Activated naive CD8-positive, alpha-beta T cell treated with anti-CD3 and anti-CD28 coated beads, Interleukin-2, amount 10 ng/mL, durations not matched to agents 7 days and 5 days (primary cell): ENCODE measurements at places on chromosomes 3 and 15. TPM values are rescaled to one million over a fixed set of nuclear protein-coding genes. Genes with fewer than 3 reads are reported as not detected.

- H3K4me1 ChIP-seq = no peaks in the 10 kb centered on the region
- H3K36me3 ChIP-seq = no peaks in the 10 kb centered on the region
- DNase-seq = no peak
Observed at GRCh38 chr3:65048151-65048550, 360.4 kb upstream of the ADAMTS9 start.

DNA sequence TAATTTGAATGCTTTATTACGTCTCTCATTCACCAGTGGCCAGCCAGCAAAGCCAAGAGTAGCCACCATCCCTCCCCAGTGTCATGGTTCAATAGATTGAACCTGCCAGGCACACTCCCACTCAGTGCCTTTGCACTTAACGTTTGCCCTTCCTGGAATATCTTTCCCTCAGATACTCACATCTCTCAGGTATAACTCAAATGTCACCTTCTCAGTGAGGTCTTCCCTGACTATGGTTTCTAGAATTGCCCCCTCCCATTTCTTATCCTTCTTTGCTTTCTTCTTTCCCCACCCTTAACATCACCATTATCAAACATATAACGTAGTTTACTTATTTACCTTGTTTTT is 293.8 kb downstream of the LRTM1 start:
- no peaks in the 10 kb centered on the region for H3K4me1 ChIP-seq
- H3K27ac ChIP-seq = no peak overlapping the region
- DNase-seq = no peak
- H3K4me3 ChIP-seq = no peak overlapping the region

DNA sequence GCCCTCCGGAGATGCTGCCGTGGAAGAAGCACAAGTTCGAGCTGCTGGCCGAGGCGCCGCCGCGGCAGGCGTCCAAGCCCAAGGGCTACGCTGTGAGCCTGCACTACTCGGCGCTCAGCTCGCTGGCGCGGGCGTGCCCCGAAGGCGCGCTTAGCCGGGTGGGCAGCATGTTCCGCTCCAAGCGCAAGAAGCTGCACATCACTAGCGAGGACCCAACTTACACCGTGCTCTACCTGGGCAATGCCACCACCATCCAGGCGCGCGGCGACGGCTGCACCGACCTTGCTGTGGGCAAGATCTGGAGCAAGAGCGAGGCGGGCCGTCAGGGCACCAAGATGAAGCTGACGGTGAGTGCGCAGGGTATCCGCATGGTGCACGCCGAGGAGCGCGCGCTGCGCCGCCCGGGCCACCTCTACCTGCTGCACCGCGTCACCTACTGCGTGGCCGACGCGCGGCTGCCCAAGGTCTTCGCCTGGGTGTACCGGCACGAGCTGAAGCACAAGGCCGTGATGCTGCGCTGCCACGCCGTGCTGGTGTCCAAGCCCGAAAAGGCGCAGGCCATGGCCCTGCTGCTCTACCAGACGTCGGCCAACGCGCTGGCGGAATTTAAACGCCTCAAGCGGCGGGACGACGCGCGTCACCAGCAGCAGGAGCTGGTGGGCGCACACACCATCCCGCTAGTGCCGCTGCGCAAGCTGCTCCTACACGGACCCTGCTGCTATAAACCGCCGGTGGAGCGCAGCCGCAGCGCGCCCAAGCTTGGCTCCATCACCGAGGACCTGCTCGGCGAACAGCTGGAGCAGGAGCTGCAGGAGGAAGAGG is 1.3 kb downstream of the FAM43A start:
- H3K4me1 ChIP-seq = peaks cover 41% of the 10 kb centered on the region
- peaks cover 35% of the 10 kb centered on the region for H3K27me3 ChIP-seq
- no peaks in the 10 kb centered on the region for H3K36me3 ChIP-seq

GRCh38 chr3:53803124-53803815 is 42.9 kb downstream of the CHDH start:
- H3K36me3 ChIP-seq = no peaks in the 10 kb centered on the region
- DNase-seq = no peak
- no peak overlapping the region for H3K27ac ChIP-seq
- no peak overlapping the region for H3K4me3 ChIP-seq
- no peaks in the 10 kb centered on the region for H3K27me3 ChIP-seq

DNA sequence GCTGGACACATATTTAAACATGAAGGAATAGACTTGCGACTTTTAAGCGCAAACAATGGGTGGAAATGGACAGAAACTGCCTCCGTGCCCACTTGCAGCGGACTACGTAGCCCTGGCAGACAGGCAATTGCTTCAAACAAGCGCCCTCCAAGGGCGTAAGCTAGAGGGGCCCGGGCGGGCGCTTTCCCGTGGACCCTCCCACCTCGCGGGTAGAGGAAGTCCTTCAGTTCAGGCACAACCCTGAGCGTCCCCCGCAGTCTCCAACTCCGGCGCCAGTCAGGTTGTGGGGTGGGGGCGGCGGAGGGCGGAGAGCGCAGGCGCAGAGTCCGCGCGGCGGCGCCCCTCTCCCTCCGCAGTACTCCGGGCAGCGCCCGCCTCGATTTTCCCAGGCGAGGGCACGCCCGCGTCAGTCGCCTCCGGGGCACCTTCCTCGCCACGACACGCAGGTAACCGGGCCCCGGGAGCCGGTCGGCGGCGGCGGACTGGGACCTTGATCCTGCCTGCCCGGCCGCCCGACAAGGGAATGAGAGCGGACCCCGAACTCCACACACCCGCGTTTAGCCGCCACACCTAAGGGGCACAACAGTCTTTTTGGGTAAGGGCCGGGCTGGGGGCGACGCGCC is at the start of gene SLC35G2:
SLC35G2 (plus strand) TSS at position 358 of the 623 bp plus-strand sequence. CDS start 35,335 bp downstream, outside the sequence.
- no peak within 1 kb of the TSS for H3K27ac ChIP-seq
- H3K27me3 ChIP-seq = peaks cover 35% of the 10 kb centered on the region
- peak within 1 kb of the TSS; percentile 82 for H3K4me3 ChIP-seq
- no peaks in the 10 kb centered on the region for H3K36me3 ChIP-seq
- H3K4me1 ChIP-seq = peaks cover 19% of the 10 kb centered on the region

GRCh38 chr3:146067048-146067447 is 93.9 kb downstream of the PLOD2 start:
- no peaks in the 10 kb centered on the region for H3K36me3 ChIP-seq
- H3K27ac ChIP-seq = no peak overlapping the region
- no peak overlapping the region for H3K4me3 ChIP-seq
- no peak for DNase-seq
- H3K4me1 ChIP-seq = no peaks in the 10 kb centered on the region
- no peaks in the 10 kb centered on the region for H3K27me3 ChIP-seq

- peak overlapping the region; percentile 80 for H3K4me3 ChIP-seq
- H3K27me3 ChIP-seq = peaks cover 4% of the 10 kb centered on the region
- peak; percentile 69 for DNase-seq
- no peaks in the 10 kb centered on the region for H3K36me3 ChIP-seq
Observed at GRCh38 chr3:183116025-183116614, 16.8 kb upstream of the MCCC1 start.

DNA sequence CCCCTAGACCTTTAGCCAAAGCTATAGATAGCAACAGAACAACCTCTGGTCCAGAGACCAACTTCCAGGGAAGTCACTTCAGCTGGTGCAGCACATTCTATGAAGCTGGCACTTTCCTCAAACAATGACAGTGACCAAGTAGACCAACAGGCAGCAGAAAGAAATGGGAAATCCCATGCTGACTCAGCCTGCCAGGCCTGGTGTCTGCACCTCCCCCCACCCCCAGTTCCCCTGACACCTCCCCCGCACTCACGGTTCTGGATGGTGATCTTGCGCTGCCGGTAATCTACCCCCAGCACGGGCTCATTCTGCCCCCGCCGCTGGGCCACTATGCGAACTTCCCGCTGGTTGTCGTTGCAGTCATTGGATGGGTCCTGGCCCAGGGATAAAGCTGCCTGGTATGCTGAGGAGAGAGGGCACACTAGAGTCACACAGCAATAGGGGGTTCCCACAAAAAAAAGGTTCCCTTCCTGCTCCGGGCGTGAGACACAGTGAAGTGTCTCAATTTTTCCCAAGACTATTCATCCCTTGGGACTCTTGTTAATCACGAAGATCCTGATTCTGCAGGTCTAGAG is 17.0 kb downstream of the ILDR1 start:
- H3K36me3 ChIP-seq = no peaks in the 10 kb centered on the region
- H3K27ac ChIP-seq = no peak overlapping the region
- H3K4me3 ChIP-seq = no peak overlapping the region
- H3K4me1 ChIP-seq = no peaks in the 10 kb centered on the region

DNA sequence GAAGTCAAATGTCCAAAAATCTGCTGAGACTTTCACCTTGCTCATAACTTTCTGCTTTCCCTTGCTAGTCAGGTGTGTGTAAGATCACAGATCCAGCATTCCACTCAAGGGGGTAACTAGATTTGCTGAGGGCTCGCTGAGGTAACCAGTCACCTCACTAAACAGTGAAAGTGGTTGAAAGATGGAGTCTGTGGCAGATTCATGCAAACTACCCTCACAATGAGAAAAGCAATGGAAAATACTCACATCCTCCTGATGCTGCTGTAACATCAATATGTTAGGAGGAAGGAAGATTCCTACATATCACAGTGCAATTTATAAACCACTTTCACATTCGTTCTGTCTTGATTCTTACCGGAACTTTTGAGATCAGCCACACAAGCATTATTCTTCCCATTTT is 174.3 kb upstream of the BCL6 start:
- H3K27me3 ChIP-seq = no peaks in the 10 kb centered on the region
- H3K36me3 ChIP-seq = peaks cover 18% of the 10 kb centered on the region
- DNase-seq = no peak
- H3K4me3 ChIP-seq = peak overlapping the region; percentile 73
- peaks cover 54% of the 10 kb centered on the region for H3K4me1 ChIP-seq

- no peak for DNase-seq
- H3K27ac ChIP-seq = no peak within 1 kb of the TSS
- no peaks in the 10 kb centered on the region for H3K36me3 ChIP-seq
- peaks cover 24% of the 10 kb centered on the region for H3K27me3 ChIP-seq
- no peak within 1 kb of the TSS for H3K4me3 ChIP-seq
Observed at GRCh38 chr3:156120528-156121251, at the start of gene KCNAB1. Gene KCNAB1, plus strand, starts transcription at chr3:156120578.

GRCh38 chr3:4408958-4409357 is 58.1 kb downstream of the SUMF1 start:
- peaks cover 29% of the 10 kb centered on the region for H3K4me1 ChIP-seq
- peak overlapping the region; percentile 69 for H3K4me3 ChIP-seq
- H3K36me3 ChIP-seq = peaks cover 36% of the 10 kb centered on the region
- no peak for DNase-seq
- H3K27me3 ChIP-seq = no peaks in the 10 kb centered on the region
- peak overlapping the region; percentile 90 for H3K27ac ChIP-seq

DNA sequence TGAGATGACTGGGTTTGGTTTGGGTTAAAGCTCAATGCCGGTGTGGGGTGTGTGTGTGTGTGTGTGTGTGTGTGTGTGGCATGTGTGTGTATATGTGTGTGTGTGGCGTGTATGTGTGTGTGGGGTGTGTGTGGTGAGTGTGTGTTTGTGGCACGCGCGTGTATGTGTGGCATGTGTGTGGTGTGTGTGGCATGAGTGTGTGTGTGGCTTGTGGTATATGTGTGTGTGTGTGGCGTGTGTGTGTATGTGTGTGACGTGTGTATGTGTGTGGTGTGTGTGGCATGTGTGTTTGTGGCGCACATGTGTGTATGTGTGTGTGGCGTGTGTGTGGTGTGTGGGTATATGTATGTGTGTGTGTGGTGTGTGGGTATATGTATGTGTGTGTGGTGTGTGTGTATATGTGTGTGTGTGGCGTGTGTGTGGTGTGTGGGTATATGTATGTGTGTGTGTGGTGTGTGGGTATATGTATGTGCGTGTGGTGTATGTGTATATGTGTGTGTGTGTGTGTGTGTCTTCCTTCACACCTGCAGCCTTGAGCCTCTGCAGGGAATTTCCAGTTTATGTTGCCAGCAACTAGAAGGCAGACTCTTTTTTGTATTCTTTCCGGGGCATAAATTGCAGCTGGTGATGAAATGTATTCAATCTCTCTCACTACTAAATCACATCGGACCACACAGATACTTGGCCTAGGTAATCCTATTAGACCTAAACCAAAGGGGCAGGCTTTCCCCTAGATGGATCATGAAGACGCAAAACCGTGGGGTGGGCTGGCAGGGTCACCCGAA is 34.8 kb downstream of the CHRD start:
- H3K4me3 ChIP-seq = no peak overlapping the region
- H3K36me3 ChIP-seq = no peaks in the 10 kb centered on the region
- H3K27ac ChIP-seq = no peak overlapping the region
- peaks cover 2% of the 10 kb centered on the region for H3K4me1 ChIP-seq
- peaks cover 3% of the 10 kb centered on the region for H3K27me3 ChIP-seq

DNA sequence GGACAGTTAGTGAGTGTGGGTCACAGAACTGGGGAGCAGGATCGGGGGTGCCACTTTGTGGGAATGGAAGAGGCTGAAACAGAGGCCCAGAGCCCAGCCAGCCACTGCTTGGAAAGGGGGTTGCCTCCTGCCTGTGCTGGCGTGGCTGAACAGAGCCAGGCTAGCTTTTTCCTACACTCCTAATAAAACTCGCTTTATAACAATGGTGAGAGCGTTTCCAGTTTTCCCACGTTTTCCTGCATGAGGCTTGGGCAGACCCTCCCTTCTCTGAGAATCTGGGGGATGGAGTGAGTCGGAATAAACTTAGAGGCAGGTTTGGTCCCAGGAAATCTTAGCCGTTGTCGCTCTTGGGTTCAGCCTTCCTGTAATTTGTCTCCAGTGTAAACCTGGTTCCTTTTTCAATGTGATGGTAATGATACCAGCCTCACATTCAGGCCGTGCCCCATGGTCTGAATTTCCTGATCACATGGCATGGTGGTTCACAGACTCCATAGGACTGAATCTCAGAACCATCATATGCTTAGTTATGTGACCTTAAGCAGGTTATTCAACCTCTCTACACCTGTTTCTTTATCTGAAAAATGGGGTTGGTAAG is 6.5 kb upstream of the FGD5 start:
- H3K4me1 ChIP-seq = no peaks in the 10 kb centered on the region
- H3K4me3 ChIP-seq = no peak overlapping the region
- DNase-seq = no peak
- H3K27me3 ChIP-seq = peaks cover 75% of the 10 kb centered on the region
- H3K27ac ChIP-seq = no peak overlapping the region

GRCh38 chr3:104717828-104718196 is 648.9 kb upstream of the ALCAM start:
- DNase-seq = no peak
- H3K36me3 ChIP-seq = no peaks in the 10 kb centered on the region
- no peak overlapping the region for H3K4me3 ChIP-seq

DNA sequence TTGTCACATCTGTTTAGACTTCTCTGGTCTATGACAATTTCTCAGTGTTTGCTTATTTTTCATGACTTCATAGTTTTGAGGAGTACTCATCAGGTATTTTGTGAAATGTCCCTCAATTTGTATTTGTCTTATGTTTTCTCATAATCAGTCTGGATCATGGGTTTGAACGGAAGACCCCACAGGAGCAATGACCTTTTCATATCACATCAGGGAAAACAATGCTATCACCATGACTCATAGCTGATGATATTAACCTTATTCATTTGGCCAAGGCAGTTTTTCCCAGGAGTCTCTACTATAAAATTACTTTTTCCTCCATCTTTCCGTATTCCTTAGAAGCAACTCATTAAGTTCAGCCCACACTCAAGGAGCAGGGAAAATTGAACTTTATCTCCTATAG is 32.7 kb downstream of the AADACL2 start:
- no peaks in the 10 kb centered on the region for H3K36me3 ChIP-seq
- no peaks in the 10 kb centered on the region for H3K27me3 ChIP-seq
- no peak overlapping the region for H3K27ac ChIP-seq
- no peak for DNase-seq

GRCh38 chr15:78628227-78628626 is 7.4 kb upstream of the CHRNA3 start:
- no peak overlapping the region for H3K4me3 ChIP-seq
- H3K27ac ChIP-seq = no peak overlapping the region
- no peaks in the 10 kb centered on the region for H3K4me1 ChIP-seq
- no peak for DNase-seq
- H3K27me3 ChIP-seq = peaks cover 20% of the 10 kb centered on the region

The GREM1 gene
- total RNA-seq = not detected

The SHC4 gene
- total RNA-seq = 0.23 TPM

The KBTBD12 gene
- not detected for total RNA-seq

The ATP10A gene
- total RNA-seq = 60.3 TPM

The PLIN1 gene
- 0.61 TPM for total RNA-seq

The PLA2G4D gene
- not detected for total RNA-seq

The XIRP1 gene
- not detected for total RNA-seq
